ENCODE measurements at places on chromosomes 12 and 14.

DNA sequence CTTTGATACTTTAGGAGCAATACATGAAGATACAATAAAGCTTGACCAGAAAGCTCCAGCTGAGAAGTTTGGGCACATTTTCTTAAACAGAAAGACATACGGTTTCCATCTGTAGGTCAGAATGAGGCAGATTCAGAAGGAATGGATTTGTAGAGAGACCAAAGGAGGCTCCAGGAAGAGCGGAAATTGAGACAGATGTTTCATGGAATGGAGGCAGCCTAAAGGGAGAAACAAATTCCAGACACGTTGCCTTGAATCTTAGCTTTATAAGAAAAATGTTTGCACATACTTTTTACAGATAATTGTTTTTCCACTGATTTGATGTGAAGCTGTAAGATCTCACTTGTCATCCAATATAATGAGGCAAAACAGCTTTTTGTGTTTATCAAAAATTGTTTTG is 24.8 kb downstream of the EPYC start:
- no peak for DNase-seq

DNA sequence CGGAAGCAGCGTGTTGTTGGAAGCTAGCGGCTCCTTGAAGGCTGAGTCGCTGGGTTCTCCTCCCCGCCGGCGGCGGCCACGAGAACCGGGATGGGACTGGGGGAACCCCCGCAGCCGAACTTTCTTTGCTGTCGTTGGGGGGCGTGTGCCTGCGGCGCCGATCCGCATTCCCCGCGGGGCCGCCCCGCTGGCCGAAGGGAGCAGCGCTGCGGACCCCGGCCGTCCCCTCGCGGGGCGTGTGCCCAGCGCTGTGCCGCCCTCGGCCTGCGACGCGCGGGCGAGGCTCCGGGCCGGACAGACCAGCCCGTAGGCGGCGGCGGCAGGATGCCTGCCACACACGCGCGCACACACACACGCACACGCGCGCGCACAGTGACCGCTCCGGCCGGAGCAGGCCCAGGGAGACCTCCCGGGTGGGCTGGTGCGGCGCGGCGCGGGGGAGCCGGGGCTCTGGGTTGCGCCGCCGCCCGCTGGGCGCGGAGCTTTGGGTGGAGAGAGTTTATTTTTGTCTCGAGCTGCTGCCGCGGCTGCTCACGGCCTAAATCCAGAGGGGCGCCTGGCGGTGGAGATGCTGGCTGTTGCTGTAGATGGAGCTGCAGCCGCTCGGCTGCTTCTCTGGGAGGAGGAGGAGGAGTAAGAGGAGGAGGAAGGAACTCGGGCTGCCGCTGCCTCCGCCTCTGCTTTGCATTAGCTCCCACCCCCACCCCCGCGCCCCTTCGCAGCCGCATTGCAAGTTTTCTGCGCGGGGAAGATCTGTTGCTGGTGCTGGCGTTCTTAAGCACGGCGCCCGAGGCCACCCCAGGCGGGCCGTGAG is at the start of gene SAMD4A:
TSS of gene SAMD4A (plus strand) at position 719 of the 814 bp plus-strand sequence. CDS start 789 bp downstream, outside the sequence.
- DNase-seq, result peak; percentile 49

DNA sequence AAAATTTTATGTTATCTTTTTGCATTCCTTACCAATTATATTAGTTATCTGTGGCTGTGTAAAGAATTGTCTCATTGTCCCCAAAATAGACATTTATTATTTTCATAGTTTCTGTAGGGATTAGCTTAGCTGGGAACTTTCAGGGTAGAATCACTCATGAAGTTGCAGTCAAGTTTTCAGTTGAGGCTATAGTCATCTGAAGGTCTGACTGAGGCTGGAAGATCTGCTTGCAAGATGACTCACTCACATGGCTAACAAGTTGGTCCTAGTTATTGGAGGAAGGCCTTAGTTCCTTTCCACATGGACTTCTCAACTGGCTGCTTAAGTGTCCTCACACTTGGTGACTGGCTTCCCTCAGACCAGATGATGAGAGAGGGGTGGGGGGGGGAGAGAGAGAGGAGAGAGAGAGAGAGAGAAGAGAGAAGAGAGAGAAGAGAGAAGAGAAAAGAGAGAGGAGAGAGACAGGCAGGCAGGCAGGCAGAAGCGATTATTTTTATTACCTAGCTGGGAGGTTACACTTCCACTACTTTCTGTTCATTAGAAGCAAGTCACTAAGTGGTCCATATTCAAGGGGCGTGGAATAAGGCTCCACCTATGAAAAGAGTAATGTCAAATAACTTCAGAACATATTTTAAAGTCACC is 6.4 kb downstream of the AP5M1 start:
- no peak for DNase-seq

DNA sequence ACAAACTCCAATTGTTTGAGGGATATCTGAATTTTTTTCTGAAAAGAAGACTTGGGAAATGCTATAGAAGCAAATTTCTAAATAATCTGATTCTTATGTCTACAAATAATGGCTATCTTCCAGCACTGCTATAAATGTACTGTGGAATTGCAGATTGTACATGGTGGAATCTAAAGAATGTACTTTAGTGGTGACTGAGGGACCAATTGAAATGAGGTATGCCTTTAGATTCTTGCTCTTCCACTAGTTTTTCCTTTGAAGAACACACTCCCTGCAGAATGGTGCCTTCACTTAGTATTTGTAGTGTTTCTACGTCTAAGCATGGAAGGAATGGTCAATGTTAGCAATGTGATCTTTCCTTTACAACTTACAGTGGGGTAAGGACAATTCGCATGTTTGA is 11.7 kb upstream of the PRB4 start:
- no peak for DNase-seq

DNA sequence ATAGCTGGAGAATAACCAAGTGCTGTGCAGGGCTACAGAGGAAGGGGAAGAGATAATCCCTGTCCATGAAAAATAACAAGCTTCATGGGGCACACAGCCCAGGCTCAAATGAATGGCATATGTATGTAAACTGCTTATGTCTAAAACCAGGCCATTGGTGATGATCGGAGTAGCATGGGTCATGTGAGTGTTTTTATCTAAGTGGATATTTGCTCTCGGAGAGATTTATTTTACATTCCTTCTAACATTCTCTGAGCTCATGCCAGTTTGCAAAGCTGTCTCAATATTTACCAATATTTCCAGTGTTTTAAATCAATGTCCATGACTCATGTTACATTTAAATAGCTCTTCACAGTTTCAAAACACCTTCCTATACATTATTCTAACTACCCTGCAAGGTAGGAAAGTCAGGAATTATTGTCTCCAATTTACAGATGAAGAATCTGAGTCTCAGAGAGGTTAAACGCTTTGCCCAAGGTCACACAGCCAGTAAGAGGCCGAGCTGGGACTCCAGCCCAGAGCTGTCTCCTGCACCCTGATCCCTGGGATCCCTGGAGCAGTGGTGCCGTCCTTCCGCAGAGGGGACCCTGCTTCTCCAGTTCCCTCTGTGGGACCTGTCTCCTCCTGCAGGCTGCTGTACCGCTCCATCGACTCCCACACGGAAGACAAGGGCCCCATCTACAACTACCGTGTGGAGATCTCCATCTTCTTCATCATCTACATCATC is 186.7 kb upstream of the FKBP4 start:
- no peak for DNase-seq

- DNase-seq, result no peak
Observed at GRCh38 chr14:85911044-85911443, 381.1 kb downstream of the FLRT2 start.

DNA sequence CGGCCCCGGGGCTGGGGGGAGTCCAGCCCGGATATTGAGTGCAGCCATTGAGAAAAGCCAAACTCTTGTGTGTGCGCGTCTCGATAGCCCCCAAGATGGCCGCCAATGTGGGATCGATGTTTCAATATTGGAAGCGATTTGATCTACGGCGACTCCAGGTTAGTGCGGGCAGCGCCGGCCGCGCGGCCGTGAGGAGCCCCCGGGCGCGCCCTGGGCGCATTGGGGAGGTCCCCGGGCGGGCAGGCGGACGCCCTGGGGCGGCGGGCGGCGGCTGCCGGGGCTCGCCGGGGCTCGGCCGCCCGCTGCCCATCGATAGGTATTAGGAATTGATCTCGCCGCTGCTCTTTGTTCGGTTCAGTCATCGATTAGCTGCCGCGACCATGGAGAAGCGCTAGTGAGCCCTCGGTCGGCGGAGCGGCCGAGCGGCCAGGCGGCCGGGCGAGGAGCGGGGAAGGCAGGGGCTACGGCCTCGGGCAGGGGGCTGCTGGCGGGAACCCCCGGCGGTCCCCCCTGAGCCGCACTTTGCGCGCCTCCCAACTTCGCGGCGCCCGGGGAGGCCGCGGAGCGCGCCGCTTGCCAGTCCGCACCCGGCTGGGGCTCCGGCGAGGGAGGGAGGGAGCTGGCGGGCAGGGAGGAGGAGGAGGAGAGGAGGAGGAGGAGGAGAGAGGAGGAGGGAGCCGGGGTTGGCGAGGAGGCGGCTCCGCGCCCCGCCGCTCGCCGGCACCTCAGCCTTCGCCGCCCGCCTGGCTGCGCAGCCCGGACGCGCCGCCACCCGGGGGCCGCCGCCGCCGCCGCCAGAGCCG is 113.9 kb upstream of the MYL2 start:
- DNase-seq, result no peak

DNA sequence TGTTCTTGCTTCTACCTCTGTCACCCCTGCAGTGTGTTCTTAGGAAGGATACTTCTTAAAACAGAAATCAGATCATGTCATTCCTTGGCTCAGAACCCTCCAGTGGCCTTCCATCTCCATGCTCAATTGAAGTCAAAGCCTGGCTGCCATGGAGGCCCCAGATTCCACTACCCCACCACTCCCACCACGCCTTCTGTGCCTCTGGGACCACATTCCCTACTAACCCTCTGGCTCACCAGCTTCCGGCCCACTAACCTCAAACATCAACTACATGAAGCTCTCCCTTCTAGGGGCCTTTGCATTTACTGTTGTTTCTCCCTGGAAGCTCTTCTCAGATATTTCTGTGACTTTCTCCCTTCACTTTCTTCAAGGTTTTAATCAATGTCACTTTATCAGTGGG is 76.1 kb upstream of the REP15 start:
- DNase-seq, result no peak

DNA sequence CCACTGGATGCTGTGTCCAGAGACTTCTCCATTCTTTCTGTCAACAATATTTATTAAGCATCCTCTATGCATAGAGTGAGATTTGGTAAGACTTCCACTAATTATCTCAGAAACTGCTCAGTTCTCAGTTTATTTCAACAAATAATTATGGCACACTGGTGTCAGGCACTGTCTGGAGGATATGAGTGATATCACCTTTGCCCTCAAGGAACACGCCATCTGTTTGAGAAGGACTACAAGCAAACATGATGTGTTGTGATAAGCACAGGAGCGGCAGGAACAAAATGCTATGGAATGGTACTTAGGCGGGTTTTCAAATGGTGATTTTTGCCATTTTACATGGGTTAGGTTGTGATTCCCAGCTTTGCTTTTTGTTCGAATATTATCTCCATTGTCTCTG is 229.2 kb downstream of the DPF3 start:
- DNase-seq, result no peak

GRCh38 chr14:40762685-40763084 is 844.0 kb upstream of the LRFN5 start:
- DNase-seq, result no peak

DNA sequence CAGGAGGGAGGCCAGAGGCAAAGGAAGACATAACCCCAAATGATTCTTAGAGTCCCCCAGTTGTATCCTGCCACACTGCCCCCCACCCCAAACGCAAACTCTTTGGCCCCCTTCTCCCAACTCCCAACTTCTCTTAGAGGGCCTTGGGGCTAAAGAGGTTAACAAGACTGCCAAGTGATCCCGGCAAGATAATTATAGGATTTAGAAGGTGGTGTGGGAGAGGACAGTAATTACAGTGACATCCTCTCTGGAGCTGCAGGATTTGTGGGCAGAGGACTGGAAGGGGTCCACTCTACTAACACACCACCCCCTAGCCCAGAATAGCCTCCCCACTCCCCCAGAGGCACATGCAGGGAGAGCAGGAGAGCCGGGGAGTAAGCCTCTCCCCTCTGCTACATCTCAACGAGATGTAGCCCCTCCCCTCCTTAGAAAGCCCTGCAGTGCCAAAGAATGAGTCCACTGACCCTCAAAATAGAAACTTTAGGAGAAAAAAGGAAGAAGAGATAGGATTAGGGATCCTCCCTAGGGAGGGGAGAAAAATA is 5.3 kb upstream of the GDF11 start:
- no peak for DNase-seq

GRCh38 chr12:98211909-98212695 is 303.3 kb upstream of the TMPO start:
- no peak for DNase-seq

GRCh38 chr12:52155048-52155868 is 36.6 kb downstream of the KRT80 start:
- DNase-seq, result no peak

DNA sequence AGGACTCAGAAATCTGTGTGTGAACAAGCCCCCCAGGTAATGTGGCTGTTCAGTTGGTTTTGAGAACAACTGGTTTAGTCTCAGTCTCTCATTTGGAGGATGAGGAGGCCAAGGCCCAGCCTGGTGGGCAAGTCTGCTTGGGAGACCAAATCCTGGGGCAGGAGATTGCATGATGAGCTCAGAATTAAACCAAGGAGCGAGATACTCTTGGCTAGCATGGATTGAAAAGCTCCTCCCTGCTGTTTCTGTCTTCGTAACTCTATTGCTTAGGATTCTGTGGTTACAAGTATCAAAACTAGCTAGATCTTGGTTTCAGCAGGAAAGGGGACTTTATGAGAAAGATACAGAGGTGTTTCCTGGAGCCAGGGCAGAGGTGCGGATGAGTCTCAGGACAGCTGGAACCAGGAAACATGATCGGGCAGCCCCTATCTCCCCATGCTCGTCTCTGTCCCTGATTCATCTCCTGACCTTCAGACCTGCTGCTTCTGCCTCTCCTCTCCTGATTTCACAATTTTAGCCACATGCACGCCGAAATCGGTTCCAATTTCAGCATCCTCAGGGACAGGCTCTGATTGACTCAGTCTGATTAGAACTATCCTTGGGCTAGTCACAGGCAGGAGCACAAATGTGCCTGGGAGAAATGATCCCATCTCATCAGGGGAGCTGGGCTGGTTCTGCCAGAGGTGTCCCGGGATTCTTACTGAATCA is 40.2 kb upstream of the RIN3 start:
- no peak for DNase-seq

- no peak for DNase-seq
Observed at GRCh38 chr12:121894633-121895032, 6.0 kb downstream of the PSMD9 start.

- no peak for DNase-seq
Observed at GRCh38 chr12:109253913-109254544, 55.1 kb downstream of the FOXN4 start.

DNA sequence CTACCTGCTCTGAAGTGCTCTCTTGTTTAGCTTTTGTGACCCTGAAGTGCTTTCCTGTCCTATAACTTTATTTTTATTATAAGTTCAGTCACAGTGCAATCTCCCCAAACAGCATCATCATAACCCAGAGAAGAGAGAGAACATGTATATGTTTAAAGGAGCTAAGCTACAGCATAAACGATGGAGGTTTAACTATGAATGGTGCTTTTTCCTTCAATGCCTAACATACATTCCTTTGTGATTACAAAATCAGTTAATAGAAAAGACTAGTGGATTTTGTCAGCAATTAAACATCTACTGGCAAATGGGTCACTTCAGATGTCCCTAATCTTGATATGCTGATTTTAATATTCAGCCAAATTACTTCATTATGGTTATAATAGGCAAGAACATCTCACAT is 46.4 kb downstream of the ZFYVE21 start:
- DNase-seq, result no peak

GRCh38 chr12:89345830-89346740 is 6.2 kb downstream of the DUSP6 start:
- peak; percentile 92 for DNase-seq

GRCh38 chr14:100840286-100841065 is 14.6 kb downstream of the MEG3 start:
- DNase-seq, result no peak
